Urothelium cell line (cell line): ENCODE measurements at places on chromosomes 3 and 15.
A peak's percentile ranks its signal among the peaks of the same experiment; 100 is the strongest.

GRCh38 chr3:188841906-188842305, 329.9 kb upstream of the TPRG1 start:
- DNase-seq, result no peak

- DNase-seq, result no peak
These were observed 74.8 kb upstream of the NAALADL2 start for GRCh38 chr3:174784206-174784934.

- DNase-seq, result no peak
These were observed 147.3 kb downstream of the SMAD6 start for GRCh38 chr15:66849393-66849745.

- peak; percentile 67 for DNase-seq
These were observed 256.0 kb downstream of the CNTN4 start for GRCh38 chr3:2354702-2355101.

DNA sequence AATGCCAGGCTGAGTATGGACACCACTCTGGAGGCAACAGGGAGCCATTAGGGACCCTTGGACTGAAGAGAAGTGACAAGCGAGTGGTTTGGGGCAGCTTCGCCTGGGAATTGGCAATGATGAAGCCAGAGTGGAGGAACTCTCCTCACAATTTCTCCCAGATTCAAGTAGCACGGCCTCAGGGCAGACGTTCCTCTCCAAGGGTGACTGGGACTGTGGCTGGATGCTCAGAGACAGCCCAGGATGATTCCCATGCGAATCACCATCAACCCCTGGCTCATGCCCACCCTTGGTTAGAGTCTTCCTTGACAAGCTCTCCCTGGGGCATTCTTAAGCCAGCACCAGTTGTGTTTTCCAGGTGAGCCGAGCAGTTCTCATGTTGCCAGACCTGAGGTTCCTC, 16.3 kb upstream of the DOCK3 start:
- no peak for DNase-seq
